ENCODE measurements at places on chromosomes 12 and 14.

DNA sequence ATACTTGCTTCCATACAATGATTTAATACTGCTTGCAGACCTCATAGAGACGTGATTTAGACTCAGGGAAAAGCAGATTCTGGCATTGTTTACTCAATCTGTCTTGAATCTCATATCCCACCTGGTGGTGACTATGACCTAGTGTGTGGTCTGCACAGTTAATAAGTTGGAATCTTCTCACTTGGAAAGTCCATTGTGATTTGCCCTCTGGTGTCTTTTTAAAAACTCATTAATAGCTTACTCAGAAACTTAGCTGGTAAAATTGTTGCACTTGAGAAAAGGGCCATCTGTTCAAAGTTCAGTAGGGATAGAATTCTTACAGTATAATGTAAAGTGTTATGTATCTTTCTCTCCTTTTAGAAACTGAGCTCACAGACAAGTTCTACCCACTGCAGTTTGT, 106.0 kb downstream of the PELI2 start:
- no peak for DNase-seq

DNA sequence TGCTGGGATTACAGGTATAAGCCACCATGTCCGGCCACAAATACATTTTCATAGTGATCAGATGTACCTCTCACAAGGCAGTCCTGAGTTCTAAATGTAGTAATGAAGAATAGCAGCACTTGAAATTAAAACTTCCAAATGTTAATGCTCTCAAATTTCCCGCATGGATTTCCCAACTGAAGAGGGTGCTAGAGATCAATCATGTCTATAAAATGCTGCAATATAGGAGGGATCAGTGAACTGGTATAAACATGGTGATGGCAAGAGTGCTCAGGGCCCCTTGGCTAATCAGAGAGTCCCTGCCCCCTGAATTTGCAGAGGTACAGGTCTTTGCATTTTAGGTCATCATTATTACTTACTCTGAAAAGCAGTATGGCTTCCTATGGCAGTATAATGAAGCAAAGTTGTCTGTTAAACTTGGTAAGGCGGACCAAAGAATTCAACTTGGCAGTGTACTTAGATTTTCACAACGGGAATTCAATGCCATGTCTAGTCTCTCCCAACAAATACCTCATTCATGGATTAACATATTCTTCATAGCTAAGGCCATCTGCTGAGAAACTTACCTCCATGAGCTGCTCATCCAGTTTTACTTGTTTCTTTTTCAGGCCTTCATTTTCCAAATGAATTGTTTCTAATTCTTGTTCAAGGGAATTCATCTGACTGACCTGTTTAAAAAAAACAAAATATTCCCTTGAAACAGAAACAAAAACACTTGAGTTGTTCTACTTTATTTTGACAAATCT, 67.0 kb upstream of the SAV1 start:
- DNase-seq = no peak

GRCh38 chr14:23632461-23633159, 3.6 kb upstream of the DHRS2 start:
- no peak for DNase-seq

- DNase-seq = no peak
Observed at GRCh38 chr12:64006211-64006825, 161.8 kb downstream of the SRGAP1 start.

DNA sequence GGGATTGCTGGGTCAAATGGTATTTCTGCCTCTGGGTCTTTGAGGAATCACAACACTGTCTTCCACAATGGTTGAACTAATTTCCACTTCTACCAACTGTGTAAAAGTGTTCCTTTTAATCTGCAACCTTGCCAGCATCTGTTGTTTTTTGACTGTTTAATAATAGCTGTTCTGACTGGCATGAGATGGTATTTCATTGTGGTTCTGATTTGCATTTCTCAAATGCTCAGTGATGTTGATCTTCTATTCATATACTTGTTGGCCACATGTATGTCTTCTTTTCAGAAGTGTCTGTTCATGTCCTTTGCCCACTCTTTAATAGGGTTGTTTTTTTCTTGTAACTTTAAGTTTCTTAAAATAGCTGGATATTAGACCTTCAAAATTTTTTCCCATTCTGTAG, 150.0 kb upstream of the FRMD6 start:
- DNase-seq = no peak

DNA sequence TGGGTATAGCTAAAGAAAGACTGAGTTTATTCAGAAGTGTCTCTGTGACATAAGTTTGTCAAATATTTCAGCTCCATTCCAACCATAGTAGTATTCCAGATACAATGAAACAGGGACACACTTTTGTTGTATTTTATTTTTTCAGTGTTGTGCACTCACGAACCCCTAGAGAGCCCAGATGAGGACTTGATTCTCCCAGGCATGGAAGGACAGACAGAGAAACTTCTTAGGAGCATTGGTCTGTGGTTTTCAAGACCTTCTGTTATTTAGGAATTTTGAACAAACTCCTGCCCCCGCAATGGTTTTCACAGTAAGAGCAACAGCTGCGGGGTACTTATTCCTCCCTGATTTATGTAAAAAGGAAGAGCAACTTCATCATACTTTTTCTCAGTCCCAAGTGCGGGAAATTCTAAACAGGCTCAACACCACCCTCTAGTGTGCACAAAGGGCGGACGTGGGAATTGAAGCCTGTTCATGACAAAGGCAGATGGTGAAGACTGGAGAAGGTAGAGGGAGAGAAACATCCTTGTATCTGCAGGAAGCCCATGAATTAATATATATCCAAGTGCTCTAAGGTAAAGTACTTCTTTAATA, 147.6 kb downstream of the PAH start:
- DNase-seq = peak; percentile 22

- no peak for DNase-seq
Observed at GRCh38 chr12:88509851-88510250, 70.4 kb downstream of the KITLG start.

DNA sequence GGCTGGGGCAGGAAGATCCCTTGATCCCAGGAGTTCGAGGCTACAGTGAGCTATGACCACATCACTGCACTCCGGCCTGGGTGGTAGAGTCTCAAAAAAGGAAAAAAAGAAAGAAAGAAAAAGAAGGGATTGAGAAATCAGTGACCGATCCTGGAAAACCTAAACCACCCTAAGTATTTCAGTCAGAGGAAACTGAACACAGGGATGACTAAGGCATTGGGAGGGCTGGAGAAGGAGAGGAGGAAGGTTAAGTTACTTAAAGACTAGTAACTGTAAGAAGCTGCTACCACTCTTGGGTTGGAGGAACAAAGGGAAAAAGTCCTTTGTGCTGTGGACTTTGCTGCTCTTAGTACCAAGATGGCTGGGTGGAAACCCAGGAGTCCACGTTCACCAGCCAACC, 10.6 kb downstream of the HHIPL1 start:
- no peak for DNase-seq

- no peak for DNase-seq
Observed at GRCh38 chr12:107553211-107553765, 132.3 kb upstream of the PWP1 start.

DNA sequence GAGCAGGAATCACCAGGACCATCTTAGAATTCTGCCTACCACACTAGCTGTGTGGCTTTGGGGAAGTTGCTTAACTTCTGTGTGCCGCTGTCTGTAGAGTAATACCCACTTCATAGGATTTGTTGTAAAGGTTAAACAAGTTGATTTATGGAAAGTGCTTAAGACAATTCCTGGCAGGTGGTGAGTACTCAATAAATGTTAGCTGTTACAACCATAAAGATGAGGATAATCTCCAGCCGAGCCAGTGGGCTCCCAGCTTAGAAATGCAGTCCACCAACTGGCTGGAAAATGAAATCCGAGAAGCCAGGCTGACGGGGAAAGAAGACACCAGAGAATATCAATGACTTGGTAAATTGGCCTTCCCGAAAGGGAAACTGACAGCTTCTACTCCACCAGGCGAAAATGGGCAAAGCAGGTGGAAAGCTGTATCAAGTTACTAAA, 173.5 kb downstream of the CHST11 start:
- DNase-seq = no peak

- no peak for DNase-seq
Observed at GRCh38 chr12:94071258-94071657, 77.1 kb upstream of the PLXNC1 start.

- no peak for DNase-seq
Observed at GRCh38 chr12:127790376-127790775, 476.6 kb upstream of the TMEM132C start.

GRCh38 chr14:79583738-79584408, 627.4 kb downstream of the DIO2 start:
- no peak for DNase-seq

DNA sequence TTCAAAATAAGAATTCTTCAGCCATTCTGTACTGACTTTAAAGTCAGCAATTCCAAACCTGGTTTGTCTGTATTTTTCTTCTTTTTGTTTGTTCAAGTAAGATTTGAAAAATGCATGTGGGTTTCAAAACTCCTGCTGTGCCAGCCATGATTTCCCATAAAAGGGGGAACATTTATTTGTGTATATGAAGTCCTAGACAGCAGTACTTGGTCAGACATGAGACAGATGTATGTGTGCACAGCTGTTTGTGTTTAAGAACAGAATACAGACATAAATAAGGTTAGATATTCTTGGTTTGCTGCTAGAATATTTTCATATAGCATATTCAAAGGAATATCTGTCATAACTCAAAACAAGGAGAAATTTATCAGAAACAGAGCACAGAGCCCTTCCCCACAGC, 236.0 kb downstream of the ADAMTS20 start:
- no peak for DNase-seq

GRCh38 chr14:26067341-26067740, 530.5 kb downstream of the NOVA1 start:
- DNase-seq = no peak

DNA sequence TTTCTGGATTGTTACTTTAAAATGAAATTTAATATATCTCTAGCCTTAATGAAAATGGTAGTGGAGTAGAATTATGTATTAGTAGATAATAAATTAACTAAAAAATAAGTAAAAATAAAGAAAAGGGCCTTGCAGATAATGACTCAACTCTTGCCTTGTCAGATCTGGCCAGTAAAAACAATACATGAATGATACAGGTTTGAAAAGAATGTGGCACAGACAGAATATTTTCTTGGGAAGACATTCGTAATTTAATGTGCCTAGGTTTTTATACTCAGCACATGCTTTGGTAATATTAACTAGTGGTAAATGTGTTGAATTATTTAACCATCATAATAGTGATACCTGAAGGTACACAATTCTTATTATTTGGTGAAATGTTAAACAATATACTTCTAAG, 28.3 kb downstream of the ATF7IP start:
- no peak for DNase-seq

- no peak for DNase-seq
Observed at GRCh38 chr14:95326987-95327386, 7.3 kb upstream of the CLMN start.

DNA sequence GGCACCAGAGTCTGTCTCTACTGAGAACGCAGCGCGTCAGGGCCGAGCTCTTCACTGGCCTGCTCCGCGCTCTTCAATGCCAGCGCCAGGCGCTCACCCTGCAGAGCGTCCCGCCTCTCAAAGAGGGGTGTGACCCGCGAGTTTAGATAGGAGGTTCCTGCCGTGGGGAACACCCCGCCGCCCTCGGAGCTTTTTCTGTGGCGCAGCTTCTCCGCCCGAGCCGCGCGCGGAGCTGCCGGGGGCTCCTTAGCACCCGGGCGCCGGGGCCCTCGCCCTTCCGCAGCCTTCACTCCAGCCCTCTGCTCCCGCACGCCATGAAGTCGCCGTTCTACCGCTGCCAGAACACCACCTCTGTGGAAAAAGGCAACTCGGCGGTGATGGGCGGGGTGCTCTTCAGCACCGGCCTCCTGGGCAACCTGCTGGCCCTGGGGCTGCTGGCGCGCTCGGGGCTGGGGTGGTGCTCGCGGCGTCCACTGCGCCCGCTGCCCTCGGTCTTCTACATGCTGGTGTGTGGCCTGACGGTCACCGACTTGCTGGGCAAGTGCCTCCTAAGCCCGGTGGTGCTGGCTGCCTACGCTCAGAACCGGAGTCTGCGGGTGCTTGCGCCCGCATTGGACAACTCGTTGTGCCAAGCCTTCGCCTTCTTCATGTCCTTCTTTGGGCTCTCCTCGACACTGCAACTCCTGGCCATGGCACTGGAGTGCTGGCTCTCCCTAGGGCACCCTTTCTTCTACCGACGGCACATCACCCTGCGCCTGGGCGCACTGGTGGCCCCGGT, at the start of gene PTGDR:
TSS of gene PTGDR (plus strand) at position 198 of the 778 bp plus-strand sequence. CDS start at position 315, 117 bp downstream.
- DNase-seq = peak; percentile 69

DNA sequence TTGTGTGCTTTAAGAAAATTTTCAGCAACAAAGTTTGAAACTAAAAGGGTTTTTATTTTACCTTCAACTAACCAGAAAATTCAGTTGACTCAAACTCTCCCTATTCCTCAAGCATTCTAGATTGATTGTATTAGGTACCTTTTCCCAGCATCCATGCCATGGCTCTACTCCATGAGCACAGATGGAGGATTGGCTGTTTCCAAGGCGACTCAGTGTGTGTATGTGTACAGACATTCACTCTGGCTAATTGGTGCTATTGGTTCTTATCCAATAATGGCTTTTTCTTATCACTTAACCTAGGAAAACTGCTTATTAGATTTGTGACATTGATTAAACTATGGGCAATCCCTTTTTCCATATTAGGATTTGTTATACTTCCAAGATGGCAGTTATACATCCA, 202.6 kb downstream of the ANO6 start:
- no peak for DNase-seq

DNA sequence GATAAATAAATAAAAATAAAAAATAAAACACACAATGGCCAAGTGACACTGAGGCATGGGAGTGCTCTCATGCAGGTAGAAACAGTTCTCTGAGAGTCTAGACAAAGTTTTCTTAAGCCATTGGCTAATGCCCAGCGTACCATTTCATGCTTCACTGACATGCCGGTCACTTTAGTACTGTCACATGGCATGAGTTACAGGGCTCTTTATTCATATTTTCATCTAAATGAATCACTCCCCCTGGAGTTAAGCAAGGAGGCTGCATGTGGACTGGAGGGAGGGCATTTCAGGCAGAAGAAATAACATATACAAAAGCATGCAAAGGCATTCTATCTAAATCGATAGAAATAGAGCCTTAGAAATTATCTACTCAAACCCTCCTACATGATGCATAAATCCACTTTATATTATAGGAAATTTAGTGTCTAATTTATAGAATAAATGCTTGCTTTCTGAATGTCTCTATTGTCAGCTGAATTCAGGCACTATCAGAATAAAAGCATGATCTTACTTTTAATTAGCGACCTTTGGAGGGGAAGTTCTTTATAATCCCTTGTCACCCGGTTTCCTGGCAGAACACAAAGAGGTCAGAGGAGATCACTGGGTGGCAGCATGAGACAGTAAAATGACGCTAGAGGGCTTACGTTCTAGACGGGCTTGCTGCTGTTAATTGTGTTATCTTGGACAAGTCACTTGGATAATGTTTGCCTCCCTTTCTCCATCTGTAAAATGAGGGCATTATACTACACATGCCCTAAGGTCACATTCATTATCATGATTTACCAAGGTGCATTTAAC, 17.5 kb downstream of the DYRK4 start:
- DNase-seq = peak; percentile 15

DNA sequence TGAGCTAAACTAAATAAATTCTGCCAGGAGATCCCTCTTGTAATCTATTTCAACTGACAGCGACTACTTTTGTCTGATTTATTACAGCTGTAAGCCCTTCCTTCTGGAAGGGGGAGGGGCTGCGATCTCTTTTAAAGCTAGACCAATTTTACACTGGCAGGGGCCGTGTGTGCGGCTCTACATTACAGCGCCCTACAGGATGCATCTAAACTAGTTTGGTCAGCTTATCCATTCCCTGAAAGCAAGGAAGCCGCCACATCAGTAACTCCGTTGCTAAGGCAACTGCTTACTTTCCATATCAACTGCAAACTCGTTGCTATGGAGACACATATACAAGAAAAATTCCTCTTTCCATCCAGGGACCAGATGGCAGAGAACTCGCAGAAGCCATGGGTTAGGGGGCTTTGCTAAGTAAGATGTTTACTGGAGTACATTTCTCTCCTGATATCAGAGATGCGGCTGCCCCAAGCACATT, 17.4 kb downstream of the FOXN3 start:
- DNase-seq = peak; percentile 8
